Activated T-helper 1 cell treated with Interleukin-2 at 50 U/mL for 16 hours (primary cell): ENCODE measurements at places on chromosomes 6 and 20.
A peak's percentile ranks its signal among the peaks of the same experiment; 100 is the strongest.

GRCh38 chr20:31674895-31675827 lies 37.4 kb downstream of the COX4I2 start:
- DNase-seq, result peak; percentile 41

DNA sequence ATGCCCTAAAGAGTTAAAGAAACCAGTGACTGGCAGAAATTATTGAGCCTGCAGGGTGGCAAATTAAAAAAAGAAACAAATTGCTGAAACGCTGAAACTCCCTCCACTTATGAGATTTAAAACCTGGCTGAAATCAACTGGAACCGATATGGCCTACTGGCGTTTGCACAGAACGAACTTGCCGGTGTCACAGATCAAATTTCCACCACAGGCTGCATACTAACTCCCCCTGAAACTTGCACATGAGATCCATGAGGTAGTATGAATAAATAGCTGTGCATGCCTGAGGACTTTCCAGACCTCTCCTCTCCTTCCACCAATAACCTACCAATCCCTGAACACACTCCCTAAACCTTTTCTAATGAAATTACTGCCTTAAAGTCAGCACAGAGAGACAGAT lies 150.4 kb downstream of the RNGTT start:
- DNase-seq, result no peak

- DNase-seq, result no peak
Observed at GRCh38 chr6:6712449-6713403, 124.2 kb downstream of the LY86 start.

- DNase-seq, result no peak
Observed at GRCh38 chr20:21398109-21399004, 1.0 kb upstream of the NKX2-4 start.

DNA sequence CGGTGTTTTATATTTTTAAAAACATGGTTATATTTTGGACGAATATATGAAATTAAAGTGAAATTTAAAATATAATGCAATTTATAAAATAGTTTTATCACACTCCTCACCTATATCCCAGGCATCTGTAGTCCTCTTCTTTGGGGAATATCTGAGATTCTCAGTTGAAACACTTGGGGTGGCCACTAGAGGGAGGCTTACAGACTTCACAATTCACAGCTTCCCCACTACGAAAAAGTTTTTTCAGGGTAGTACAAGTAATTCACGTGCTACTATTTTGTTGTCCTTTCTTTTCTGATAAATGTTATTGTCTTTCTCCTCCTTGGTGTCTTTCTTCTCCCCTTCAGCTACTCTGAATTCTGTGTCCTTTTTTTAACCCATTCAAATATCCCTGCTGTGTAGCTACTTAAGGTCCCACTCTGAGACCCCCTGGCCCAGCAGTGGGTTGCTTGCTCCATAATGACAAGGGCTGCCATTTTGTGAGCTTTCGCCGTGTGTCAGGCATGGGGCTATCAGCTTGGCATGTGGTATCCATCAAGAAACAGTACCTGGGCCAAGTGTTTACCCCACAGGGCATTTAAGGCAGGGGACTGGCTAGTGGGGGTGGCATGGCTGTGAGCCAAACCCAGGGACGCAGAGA lies 43.6 kb upstream of the PHACTR3 start:
- DNase-seq, result no peak

DNA sequence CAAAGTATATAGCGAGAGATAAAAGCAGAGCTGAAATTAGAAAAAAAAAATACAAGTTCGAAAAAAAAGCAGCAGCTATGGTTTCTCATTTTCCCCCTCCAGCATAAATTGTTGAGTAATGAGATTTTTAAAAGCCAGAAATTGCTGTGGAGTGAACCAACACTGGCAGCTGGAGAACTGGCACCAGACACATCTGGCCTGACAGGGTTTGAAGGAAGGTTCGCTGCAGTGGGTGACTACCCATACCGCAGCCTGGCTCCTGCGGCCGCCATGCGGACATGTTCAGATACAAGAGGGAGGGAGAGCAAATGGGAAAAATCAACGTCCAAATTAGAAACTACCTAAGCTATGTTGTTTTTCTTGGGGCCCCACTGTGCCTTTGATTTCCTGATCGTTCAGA lies 3.3 kb downstream of the APCDD1L start:
- no peak for DNase-seq

GRCh38 chr6:129635396-129636130 lies 74.4 kb downstream of the ARHGAP18 start:
- no peak for DNase-seq

DNA sequence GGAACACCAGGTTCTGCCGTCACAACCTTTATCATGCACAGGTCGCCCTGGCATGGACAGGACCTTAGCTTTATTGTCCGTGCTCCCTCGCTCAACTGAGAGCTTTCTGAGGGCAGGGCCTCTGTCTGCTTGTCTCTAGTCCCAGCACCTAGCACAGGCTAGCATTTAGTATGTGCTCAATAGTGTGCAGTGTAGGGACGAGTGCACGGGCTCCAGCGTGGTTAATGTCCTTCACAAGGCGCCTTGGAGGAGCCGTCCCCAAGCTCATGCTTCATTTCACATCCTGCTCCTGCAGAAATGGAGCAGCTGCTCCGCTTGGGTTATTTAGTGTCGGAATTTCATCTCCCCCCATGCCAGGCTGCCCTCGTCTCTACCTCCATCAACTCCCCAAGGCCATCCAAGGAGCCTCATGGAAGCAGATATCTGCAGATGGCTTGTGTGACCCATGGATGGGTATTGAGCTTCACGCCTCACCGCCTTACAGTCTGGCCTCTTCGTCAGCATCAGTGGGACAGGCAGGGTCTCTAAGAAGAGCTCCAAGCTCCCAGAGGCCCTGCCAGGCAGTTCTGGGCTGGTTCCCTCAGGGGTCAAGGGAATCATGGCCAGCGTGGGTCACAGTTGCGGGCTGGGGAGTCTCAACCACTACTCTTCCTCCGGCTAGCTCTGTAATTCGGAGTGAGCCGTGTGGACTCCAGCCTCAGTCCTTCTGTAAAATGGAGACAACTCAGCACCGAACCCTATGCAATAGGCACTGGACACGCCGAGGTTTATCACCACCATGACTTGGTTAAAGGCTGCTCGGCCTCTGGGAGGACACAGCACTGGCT lies 60.8 kb upstream of the APCDD1L start:
- DNase-seq, result no peak

GRCh38 chr20:16485401-16485800 lies 87.8 kb downstream of the KIF16B start:
- DNase-seq, result no peak

GRCh38 chr6:15362274-15363160 lies 116.6 kb downstream of the JARID2 start:
- DNase-seq, result no peak

DNA sequence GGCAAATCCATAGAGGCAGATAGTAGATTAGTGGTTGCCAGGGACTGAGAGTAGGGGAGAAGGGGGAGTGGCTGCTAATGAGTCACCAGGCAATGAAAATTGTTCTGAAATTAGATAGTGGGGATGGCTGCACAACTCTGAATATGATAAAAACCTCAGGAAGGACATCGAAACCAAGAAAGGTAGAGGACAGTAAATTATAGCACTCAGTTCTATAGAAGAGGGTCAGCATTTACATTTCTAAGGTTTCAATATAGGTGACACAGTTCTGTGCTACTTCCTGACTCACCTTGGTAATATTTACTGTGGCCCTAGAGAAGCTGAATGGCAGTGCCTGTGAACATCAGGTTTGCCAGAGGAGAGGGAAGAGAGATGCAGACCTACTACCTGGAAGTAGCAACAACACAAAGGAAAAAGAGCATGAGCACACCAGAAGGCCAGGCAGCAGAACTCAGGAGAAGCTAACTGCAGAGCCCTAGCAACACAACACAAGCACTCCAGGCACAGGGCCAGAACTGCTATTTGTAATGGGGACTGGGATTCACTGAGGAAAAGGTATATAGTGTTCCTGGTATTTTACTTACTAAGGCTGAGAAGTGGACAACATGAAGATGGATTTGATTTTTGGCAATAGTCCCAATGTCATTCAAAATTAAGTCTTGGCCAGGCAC lies 75.9 kb downstream of the PLCG1 start:
- no peak for DNase-seq

GRCh38 chr20:54572665-54573435 lies 97.5 kb downstream of the DOK5 start:
- no peak for DNase-seq

- DNase-seq, result no peak
Observed at GRCh38 chr20:41183391-41183790, 46.0 kb downstream of the PLCG1 start.

GRCh38 chr6:30061858-30062458 lies 893 bp downstream of the POLR1H start:
- DNase-seq, result peak; percentile 13

DNA sequence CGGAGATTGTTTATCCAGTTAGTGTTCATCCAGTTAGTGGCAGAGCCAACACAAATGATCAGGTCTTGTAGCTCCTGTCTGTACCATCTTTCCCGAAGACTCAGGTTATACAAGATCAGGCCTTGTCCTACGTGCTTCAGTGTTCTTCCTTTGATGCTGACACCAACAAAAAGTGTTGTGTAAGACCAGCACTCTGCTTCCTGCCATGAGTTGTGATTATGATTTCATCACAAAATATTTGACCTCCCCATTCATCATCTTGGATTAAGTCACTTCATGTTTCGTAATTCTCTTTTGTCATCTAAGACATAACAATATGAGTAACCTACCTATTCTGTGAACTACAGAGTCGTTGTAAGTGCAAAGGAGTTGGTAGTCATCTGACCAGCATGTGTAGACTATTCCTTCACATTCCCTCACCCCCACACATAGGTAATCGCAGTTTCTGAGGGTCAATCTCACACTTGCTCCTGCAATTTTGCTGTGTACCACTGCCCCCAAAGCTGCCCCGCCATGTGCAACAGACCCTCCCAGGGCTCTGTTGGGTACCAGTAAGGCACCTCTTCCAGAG lies 135.6 kb upstream of the SLC22A23 start:
- no peak for DNase-seq

DNA sequence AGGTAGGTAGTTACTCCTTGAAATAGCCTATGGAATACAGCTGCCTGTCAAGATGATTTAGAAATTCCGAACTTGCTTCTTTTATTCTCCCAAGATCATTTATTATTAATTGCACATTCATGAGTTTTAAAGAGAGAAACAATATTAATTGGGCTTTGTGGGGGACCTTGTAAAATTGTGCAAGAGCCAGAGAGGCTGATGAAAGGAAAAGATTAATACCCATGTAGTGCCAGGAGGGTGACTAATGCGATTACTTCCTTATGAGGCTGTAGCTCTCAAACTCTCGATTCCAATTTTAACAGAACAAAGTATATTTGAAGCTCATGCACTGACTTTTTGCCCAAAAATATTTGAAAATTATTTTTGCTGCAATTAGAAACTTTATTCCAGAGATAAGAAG lies 423.8 kb upstream of the ID4 start:
- DNase-seq, result no peak

DNA sequence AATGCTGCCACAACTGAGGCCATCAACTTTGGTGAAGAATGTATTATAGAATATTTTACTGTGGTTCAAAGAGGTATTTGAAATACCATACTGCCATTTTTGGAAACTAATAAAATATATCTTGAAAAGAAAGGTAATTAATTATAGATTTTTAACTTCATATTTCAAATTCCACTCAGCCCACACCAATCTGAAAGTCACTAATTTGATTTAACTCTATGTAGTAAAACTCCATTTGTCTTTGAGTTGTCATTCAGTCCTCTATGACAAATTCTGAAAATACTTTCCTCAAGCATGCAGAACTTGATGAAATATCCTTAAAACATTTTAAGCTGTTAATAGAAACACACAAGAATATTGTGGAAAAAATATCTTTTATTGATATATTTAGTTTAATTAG lies 1196.7 kb upstream of the CITED2 start:
- DNase-seq, result no peak

GRCh38 chr6:63685446-63686379 lies 50.1 kb downstream of the PHF3 start:
- DNase-seq, result no peak

GRCh38 chr6:145063091-145063490 lies 672.2 kb downstream of the EPM2A start:
- DNase-seq, result no peak

DNA sequence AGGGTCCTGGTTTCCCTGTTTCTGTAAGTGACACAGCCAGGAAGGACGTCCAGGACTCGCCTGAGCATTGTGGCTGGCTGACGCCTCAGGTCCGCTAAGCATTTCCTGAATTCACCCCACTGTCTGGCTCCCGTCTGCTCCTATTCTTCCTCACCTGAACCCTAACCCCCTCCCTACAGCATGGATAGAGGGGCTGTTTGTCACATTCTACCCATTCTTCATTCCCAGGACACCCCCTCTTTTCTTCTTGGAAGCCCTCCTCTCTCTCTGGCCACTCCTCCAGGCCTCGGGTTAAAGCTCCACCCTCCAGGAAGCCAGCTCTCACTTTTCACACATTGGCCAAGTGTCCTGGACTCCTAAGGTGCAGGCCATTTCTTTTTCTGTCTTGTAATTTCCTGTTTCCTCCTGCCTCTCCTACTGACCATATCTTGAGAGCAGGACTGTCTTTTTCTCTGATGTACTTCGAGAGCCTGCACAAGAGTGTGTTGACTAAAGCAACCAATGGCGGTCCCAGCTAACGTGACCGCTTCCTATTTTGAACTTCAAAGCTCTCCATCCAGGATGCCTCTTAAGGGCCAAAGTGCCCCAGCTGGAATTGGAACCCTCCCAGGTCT lies 24.2 kb upstream of the MYMX start:
- no peak for DNase-seq

DNA sequence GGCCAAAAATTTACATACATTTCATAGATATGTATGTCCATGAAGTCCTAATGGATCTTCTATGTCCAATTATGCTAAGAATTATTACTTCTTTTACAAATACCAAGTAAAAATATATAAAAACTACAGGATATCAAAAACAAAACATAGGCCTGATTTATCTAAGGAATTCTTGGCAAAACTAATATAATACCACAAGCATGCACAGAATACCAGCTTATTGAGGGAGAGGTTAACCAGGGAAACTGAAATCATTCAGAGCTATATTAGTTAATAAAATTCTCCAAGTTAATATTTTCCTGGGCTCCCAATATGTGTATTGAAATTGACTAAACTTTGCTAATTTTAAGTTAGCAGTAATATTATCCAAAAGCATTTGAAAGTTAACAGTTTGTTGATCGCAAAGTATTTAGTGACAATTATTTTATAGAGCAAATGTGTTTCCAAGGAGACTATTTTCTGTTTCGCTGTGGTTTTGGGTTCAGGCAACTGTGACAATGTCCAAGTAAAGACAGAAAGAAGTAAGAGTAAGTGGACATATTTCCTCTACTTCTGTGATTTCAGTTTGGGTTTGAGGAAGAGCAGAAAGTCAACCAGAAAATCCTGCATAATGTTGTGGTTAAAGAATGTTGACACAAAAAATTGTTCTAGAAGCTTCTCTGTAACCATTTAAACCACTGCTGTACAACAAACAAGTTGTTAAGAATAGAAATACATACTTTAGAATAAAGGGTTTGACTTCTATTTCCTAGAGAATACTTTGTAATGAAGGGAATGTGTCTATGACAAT lies 167.4 kb downstream of the COL21A1 start:
- no peak for DNase-seq

- DNase-seq, result no peak
Observed at GRCh38 chr6:118529756-118530155, 18.3 kb upstream of the PLN start.

GRCh38 chr6:63441266-63441956 lies 121.6 kb upstream of the LGSN start:
- DNase-seq, result no peak

GRCh38 chr6:169141671-169142537 lies 111.7 kb downstream of the THBS2 start:
- DNase-seq, result no peak

GRCh38 chr6:14981960-14982359 lies 263.9 kb upstream of the JARID2 start:
- no peak for DNase-seq

GRCh38 chr6:150510576-150510975 lies 89.1 kb upstream of the PLEKHG1 start:
- no peak for DNase-seq
